CD4-positive, alpha-beta T cell treated with Interleukin-15 for 1 hour (primary cell): ENCODE measurements at places on chromosomes 7 and 10.

DNA sequence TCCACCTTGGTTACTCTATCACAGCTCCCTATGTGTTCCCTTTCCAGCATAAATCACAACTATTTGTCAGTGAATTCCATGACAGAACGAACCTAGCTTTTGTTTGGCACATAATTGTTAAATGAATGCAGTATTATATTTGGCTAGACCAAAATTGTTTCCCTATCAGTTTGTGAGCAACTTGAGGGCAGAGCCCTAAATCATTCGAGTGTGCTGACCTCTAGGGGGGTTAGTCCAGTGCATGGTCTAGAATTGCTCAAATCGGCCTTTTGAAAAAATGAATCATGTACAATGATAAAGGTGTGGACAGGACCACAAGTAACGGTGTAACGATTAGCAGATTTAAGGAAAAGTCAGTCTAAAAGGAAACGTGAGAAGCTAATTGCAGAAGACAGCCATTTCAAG, 475 bp upstream of the NRBF2 start:
- DNase-seq = no peak

GRCh38 chr10:33247221-33247922, 87.1 kb downstream of the NRP1 start:
- DNase-seq = no peak

GRCh38 chr10:73889014-73889413, 14.7 kb upstream of the CAMK2G start:
- DNase-seq = peak; percentile 84

DNA sequence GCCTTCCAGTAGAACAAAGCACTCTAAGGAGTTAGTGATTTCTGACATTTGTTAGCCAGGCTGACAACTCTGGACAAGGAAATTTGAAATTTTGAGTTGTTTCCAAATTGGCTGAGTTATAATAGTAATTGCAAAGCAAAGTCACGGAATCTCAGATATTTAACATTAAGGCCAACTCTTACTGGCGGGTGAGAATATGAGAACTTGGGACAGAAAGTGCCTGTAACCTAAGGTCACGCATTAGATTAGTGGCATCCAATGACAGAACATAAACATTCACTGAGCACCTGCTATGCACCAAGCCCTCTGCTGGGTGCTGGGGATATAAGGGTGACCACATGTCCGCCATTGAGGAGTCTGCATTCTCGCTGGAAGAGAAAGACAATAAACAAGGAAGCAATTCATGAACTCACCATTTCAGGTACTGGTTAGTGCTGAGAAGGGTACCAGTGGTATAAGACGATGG, 45.5 kb upstream of the CHST15 start:
- no peak for DNase-seq

DNA sequence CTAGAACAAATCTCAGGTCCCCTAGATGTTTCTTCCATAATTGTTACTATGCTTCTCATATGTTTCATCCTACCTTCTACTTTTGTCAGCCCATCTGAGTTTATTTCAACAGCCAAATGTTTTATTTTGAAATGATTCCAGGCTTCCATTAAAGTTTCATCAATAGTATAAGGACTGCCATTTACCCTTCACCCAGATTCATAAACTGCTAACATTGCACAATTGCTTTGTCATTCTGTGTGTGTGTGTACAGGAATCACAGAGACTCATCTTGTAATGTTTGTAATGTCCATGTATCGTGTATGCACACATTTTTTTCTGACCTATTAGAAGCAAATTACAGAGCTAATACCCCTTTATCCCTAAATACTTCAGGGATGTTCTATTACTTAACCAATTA, 25.5 kb downstream of the MMRN2 start:
- no peak for DNase-seq

GRCh38 chr10:8044908-8045725, 9.4 kb upstream of the GATA3 start:
- no peak for DNase-seq

GRCh38 chr7:156034397-156034796, 222.1 kb upstream of the SHH start:
- no peak for DNase-seq

- no peak for DNase-seq
These were observed 65.3 kb downstream of the KMT2E start for GRCh38 chr7:105079348-105079747.

DNA sequence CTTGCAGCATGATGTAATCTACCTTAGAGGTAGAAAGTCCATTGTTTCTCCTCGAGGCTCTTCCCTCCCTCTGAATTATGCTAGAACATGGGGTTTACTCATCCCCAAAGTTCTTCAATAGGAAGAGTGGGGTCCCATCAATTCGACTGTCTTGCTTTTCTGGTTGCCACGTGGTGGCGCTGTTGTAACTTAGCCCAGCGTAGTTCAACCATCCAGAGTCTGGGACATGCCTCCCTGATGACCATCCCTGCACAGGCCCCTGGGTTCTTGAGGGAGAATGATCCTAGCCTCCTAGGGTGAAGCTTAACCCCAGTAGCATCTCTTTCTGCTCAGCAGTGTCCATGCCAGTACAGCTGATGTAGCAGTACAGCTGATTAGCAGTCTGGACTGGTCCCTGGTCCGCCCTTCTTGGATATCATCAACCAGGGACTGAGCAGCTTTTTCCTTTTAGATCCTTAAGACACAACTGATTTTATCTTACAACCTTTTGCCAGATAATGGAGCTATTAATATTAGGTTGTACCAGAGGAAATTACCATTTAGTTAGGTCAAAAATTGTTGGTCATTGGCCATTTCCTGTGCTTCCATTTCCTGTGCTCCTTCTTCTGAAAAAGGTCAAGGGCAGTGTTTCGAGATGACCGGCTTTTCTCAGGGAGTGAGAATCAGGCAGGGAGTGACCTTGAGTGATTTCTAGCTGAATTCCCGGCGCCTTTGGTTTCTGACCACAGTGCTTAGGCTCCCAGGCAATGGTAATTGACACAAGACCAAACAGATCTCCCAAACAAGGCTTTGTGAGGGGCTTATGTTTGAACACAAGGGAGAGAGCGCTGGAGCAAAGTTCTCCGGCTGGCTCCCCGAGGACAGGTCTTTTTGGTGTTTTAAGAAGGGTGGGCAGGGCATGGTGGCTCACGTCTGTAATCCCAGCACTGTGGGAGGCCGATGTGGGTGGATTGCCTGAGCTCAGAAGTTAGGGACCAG, 65.4 kb downstream of the TACC2 start:
- DNase-seq = no peak

DNA sequence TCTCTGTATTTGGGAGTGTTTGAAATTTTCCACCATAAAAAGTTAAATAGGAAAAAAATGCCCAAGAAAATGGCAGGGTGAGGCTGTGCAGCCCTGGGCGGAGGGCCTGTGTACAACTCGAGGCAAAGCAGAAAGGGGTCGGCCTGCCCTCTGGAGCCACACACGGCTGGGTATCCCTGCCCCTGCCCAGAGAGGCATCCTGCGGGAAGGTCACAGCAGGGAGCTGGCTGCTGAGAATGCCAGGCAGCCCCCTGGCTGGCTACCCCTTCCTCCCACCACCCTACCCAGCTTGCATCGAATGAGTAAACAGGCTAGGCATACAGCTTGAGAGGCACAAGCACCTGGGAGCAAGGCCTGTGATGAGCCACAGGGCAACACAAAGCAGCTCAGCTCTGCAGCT, 46.1 kb downstream of the CAMK2B start:
- DNase-seq = peak; percentile 15

DNA sequence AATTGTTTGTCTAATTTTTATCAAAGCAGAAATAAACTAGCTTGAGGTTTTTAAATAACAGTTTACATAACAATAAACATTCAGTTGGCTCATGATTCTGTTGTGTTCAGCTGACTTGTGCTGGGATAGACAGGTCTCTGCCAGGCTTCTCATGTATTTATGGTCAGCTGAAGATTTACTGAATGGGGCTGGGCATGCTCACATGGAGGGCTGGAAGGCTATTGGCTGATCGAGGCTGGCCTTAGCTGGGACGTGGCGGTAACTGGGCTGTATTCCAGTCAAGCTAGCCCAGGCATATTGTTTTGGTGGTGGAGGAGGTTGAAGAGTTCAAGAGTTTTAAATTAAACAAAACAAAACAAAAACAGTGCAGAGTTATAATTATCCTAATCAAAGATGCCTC, 251.0 kb upstream of the MTPN start:
- DNase-seq = no peak

- no peak for DNase-seq
These were observed 288.8 kb downstream of the CAMK1D start for GRCh38 chr10:12638103-12638502.

- DNase-seq = no peak
These were observed 92.4 kb upstream of the RPA3 start for GRCh38 chr7:7810826-7811225.
